ENCODE measurements at places on chromosomes 3 and 15.

DNA sequence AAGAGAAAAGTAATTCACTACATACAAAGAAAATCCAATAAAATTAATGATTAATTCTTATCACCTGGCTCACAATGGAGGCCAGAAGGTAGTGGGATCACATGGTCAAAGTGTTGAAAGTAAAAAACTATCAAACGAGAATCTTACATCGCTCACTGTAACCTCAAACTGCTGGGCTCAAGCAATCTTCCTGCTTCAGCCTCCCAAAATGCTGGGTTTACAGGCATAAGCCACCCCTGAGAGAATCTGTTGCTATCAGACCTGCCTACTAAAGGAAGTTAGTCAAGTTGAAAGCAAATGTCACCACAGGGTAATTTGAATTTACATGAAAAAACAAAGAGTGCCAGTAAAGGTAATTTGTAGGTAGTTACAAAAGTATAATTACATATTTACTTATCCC lies 103.3 kb downstream of the PCCB start:
- no peak for DNase-seq

DNA sequence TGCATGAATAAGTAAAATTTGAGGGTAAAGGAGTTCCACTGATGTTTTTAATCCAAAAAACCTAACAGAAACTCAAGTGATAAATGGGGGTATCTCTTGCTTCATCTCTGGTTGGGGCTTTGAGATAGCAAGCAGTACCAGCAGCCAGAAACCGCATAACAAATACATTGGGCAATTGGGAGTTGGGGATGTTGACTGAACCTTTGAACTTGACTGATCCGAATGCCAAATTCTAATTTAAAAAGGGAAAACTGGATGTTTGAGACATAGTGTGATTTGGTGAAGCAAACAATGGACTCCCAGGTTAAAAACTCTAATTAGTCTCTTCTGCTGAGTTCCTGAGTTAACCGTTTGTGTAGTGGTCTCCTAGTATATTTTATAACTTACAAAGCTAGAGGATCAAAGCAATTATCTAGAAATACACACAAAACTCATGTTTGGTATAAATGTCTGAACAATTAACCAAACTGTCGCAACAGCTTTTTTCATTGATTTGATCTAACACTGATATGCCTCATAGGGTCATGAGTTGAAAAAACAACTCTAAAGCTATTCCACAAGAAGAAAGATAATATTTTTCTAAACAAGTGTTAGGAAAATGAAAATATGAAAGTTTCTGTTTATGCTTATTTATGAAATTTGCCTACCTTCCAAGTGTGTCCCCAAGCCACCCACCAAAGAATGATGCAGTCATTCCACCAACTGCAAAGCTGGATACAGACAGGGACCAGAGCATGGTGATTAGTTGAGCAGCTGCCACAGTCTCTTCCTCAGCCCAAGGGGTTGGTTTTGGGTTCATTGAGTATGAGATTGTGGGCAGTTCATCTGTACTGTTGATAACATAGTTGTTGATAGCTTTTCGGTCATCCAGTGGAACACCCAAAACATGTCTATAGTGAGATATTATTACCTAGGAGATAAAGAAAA lies 12.4 kb downstream of the SLC2A2 start:
- DNase-seq = no peak

DNA sequence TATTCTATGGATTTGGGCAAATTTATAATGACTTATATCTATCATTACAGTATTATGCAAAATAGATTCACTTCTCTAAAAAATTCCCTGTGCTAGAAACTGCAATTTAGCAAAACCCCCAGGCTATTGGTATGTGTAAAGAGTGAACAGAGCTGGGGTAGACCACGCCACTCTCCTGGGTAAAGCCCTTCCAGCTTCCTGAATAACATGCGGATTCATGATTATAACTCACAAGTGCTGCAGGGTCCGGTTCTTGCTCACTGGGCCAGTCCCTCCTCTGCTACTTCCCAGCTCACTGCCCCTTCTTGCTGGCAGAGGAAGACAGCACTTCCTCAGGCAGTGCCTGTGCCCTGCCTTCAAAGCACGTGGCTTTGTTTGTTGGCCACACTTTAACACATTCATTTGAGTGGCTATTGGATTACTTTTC lies 4.1 kb downstream of the CD80 start:
- no peak for DNase-seq

GRCh38 chr3:46923559-46924350 lies 46.2 kb downstream of the PTH1R start:
- DNase-seq = no peak

DNA sequence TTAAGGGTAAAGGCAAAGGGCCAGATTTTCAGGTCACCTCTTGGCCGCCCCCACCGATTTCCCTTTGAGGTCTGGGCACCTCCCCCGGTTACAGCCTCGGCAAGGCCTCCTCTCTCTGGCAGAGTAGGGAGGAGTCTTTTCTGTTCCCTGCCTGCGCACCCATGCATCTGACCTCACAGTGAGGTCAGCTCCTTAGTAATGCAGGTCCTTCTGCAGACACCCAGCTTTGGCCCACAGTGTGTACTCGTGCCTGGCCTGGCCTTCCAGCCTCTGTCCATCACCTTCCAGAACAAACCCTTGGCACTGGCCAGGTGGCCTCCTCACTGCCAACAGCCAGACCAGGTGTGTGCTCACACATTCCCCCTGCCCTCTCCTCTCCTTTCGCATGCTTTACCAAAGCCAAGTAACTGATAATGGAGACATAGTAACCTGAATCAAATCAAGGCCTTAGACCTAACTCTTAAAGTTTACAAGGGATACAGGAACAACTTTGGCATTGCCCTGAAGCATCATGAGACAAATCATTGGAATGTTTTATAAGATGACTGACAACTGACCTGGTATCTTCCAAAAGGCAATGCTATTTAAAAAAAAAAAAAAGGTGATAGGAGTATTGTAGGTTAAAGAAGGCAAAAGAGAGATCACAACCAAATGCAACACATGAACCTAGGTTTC lies 61.3 kb downstream of the CORO2B start:
- DNase-seq = no peak

- DNase-seq = no peak
Observed at GRCh38 chr3:26350853-26351252, 271.7 kb upstream of the LRRC3B start.

DNA sequence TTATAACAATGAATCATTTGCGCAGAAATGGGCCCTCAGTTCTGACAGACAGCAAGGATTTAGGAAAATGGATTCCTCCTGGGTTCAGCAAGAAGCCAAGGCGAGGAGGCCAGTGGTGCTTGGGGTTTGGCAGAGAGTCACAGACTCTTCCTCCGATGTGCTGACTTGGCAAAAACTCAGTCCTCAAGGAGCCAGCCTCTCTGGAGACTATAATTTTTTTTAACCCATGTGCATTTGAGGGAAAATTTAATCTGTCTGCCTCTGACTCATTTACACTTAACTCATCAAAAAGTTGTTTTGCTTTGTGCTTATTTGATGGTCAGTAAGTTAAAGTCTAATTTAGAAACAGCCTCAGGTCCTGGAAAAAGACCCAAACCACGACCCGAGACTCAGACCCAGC lies 34.2 kb upstream of the SLC24A5 start:
- DNase-seq = no peak

DNA sequence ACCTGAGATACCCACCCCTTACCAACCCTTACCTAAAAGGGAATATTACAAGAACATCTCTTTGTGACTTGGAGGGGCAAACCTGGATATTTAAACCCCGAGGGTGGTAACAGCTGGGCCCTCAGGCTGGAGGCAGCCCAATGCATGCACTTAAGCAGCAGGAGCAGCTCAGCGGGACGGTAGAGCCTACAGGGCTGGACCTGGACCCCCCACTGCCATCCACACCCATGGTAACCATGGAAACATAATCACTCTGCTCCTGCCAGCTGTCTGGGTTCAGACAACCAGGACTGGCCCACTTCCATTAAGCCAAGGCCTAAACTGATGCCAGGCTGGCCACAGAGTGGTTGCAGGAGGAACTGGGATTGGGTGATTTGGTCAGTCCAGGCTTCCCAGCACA lies 52.8 kb downstream of the ETFA start:
- DNase-seq = no peak

GRCh38 chr15:91385311-91385710 lies 285.3 kb downstream of the SV2B start:
- DNase-seq = no peak
